ENCODE measurements at places on chromosomes 11 and 22. TPM values are rescaled to one million over a fixed set of nuclear protein-coding genes. Genes with fewer than 3 reads are reported as not detected.

DNA sequence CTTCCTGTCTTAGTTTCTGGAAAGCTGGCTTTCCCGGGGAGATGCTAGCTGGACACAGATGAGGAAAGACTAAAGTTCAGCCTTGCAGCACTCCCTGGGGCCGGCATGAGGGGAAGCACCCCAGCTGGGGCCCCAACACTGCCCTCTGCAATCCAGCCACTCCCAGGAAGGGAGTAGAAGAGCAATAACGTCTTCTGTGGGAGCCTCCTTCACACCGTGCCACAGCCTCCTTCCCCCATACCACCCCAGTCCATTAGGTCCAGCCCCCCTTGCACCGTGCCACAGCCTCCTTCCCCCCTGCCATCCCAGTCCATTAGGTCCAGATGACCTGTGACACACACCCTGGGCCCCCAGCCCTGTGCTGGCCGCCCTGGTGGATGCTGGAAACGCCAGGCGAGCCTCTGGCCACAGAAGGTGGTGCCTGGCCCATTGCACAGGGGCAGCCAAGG lies 44.1 kb upstream of the PRDM11 start:
- H3K27ac ChIP-seq, result no peak overlapping the region
- no peaks in the 10 kb centered on the region for H3K4me1 ChIP-seq
- H3K27me3 ChIP-seq, result no peaks in the 10 kb centered on the region
- H3K4me3 ChIP-seq, result no peak overlapping the region
- no peak for DNase-seq
- H3K36me3 ChIP-seq, result no peaks in the 10 kb centered on the region

DNA sequence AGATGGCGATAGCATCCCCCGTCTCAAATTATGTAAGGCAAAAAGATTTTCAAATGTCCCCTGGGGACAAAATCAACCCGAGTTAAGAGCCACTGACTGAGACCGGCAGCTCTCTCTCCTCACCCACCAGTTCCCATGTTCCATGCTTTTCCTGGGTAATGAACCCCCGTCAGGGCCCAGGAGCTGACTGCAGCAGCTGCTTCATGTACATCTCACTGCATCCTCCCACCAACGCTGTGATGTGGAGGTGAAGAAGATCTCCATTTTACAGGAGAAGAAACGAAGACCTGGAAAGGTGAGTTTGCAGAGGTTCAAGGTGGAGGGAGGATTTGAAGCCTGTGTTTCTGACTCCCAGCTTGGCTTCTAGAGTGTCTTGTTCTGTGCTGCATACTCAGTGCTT lies 481.1 kb downstream of the MIAT start:
- H3K27me3 ChIP-seq, result no peaks in the 10 kb centered on the region
- H3K27ac ChIP-seq, result no peak overlapping the region
- no peaks in the 10 kb centered on the region for H3K4me1 ChIP-seq
- H3K4me3 ChIP-seq, result no peak overlapping the region

SOX10 gene
- total RNA-seq, result not detected

DNA sequence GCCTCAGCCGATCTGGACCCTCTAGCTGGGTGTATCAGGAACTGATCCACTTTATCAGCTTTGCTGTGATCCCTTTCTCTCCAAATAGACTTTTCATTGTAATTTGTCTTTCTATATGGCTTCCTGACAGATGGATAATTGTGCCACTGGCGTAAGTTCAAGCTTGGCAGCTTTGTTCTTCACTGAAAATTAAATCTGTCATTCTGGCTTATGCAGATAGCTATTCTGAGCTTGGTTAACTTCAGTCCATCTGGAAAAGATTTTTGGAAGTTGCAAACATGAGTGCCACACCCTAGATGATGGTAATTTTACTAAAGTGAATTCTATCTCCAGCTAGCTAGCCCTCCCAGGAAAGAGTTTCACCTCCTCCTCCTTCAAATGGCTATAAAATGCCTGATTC lies 8.1 kb downstream of the OR5A2 start:
- H3K36me3 ChIP-seq, result no peaks in the 10 kb centered on the region
- H3K27me3 ChIP-seq, result no peaks in the 10 kb centered on the region
- DNase-seq, result no peak
- no peak overlapping the region for H3K4me3 ChIP-seq

GRCh38 chr11:84886344-84886743 lies 740.8 kb downstream of the DLG2 start:
- H3K4me1 ChIP-seq, result no peaks in the 10 kb centered on the region
- no peaks in the 10 kb centered on the region for H3K36me3 ChIP-seq
- no peaks in the 10 kb centered on the region for H3K27me3 ChIP-seq
- DNase-seq, result no peak
- H3K27ac ChIP-seq, result no peak overlapping the region
- no peak overlapping the region for H3K4me3 ChIP-seq

DNA sequence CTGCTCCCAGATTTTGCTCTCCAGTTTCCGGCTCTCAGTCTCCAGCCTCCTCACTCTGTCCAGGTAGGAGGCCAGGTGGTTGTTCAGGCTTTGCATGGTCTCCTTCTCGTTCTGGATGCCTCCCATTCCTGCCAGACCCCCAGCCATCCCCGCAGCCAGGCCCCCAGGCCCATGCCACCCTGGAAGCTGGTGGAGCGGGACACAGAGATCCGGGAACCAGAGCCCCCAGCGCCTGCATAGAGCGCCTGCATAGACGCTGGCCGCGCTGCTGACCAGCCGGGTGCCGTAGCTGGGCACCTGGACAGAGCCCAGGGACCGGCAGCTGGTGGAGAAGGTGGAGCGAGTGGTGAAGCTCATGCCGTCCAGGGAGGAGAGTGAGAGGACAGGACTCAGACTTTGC lies 82.7 kb upstream of the LDLRAD3 start:
- no peaks in the 10 kb centered on the region for H3K4me1 ChIP-seq
- H3K36me3 ChIP-seq, result no peaks in the 10 kb centered on the region
- no peak overlapping the region for H3K4me3 ChIP-seq
- H3K27me3 ChIP-seq, result no peaks in the 10 kb centered on the region
- no peak overlapping the region for H3K27ac ChIP-seq

DNA sequence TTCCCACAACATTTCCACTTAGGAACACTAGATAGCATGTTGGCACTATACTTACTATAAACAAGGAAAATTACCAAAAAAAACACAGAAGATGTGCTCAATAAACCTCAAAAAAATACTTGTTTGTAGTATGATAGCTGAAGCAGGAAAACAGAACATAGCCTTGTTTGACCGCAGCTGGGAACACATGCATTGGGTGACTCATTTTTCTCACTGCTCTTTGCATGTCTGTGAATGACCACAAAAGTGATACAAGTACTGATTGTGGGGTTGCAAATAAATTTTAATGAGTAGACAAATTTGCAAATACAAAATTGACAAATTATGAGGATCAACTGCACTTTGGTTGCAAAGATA lies 22.8 kb upstream of the GUCY1A2 start:
- H3K27ac ChIP-seq, result no peak overlapping the region
- no peaks in the 10 kb centered on the region for H3K36me3 ChIP-seq
- H3K27me3 ChIP-seq, result no peaks in the 10 kb centered on the region
- no peak for DNase-seq

- H3K27me3 ChIP-seq, result no peaks in the 10 kb centered on the region
- H3K36me3 ChIP-seq, result no peaks in the 10 kb centered on the region
- no peak for DNase-seq
- H3K4me1 ChIP-seq, result no peaks in the 10 kb centered on the region
- no peak overlapping the region for H3K4me3 ChIP-seq
- no peak overlapping the region for H3K27ac ChIP-seq
Measured at GRCh38 chr22:11605468-11605981, 3922.5 kb upstream of the OR11H1 start.

Measured in right lobe of liver (tissue), 6 donors.